Activated T-cell treated with anti-CD3 and anti-CD28 coated beads, Interleukin-2, amount 50 U/mL, for 72 hours (primary cell): ENCODE measurements at places on chromosomes 1 and 21.

DNA sequence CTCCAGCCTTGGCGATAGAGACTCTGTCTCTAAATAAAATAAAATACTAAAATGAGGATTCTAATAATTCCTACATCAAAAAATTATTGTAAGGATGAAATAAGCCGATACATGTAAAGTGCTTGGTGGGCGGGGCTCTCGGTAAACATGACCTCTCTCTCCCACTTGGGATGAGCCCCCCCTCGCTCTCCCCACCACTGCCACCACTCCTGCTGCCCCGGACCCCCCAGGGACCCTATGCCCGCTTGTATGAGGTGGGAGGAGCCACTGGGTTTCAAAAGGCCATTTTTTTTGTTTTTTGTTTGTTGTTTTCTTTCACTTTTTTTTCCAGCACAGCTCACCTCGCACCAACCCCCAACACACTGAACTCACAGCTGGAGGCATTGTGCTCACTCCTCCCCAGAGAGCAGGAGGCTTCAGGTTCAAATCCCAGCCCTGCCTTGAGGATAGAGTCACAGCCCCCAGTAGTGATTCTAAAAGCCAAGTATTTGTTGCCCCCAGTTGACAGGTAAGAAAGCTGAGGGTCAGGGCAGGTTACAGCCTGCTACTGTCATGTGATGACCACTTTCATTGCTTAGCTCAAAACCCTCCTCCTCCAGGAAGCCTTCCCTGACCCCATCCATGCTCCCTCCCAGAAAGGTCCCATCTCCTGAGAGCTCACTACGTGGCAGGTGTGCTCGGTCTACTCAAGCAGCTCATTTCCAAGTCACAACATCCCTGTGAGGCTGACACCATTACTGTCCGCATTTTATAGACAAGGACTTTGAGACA, 4.2 kb downstream of the SDC3 start:
- DNase-seq = no peak

GRCh38 chr1:27527223-27527889, 37.4 kb upstream of the WASF2 start:
- DNase-seq = no peak

GRCh38 chr1:3276341-3276800, 178.1 kb upstream of the ARHGEF16 start:
- no peak for DNase-seq

- no peak for DNase-seq
Measured at GRCh38 chr1:227661495-227661894, 73.6 kb downstream of the JMJD4 start.

GRCh38 chr21:34999397-34999941, 49.6 kb downstream of the RUNX1 start:
- no peak for DNase-seq

DNA sequence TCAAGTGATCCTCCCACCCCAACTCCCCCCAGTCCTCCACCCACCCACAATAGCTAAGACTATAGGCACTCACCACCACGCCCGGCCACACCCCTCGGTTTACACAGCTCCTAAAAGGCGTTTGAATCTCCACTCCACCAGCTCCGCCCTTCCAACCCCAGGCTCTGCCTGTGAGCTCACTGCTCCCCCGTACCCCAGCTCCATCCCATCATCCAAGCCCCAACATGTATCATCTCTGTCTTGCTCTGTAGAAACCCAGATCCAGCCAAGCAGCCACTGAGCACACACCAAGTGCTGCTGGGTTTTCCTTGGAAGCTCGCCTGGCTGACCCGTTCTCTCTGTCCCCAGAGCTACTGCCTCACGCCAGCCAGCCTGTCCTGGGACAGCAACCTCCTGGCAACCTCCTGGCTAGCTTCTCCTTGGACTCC, 12.0 kb upstream of the S100A2 start:
- DNase-seq = no peak

- DNase-seq = peak; percentile 49
Measured at GRCh38 chr1:222653178-222653827, 35.4 kb downstream of the MIA3 start.

- DNase-seq = peak; percentile 38
Measured at GRCh38 chr1:23562137-23562876, 3.0 kb upstream of the ID3 start.

DNA sequence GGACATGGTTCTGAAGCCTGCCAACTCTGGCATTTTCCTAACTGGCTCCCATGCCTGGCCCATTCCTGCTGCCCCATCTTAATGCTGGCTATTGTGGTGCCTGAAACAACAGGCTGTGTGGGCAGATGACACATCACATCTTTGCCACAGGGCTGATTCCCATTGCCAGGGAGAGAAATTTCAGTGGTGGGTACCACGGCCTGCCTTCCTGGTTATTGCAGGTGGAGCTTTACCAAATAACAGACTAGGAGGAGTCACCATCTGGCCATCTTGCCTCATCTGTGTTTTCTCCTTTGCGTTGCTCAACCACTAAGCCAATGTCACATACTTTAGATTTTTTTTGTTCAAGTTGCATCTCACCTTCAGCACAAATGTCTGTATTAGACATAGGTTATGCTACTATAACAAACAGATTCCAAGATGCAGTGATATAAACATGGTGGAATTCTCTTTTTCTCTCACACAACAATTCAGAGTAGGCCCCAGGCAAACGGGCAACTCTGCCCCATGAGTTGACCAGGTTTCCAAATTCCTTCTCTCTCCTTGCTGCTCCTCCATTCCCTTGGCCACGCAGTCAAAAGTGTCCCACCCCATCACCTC, 14.1 kb downstream of the CDA start:
- DNase-seq = no peak

DNA sequence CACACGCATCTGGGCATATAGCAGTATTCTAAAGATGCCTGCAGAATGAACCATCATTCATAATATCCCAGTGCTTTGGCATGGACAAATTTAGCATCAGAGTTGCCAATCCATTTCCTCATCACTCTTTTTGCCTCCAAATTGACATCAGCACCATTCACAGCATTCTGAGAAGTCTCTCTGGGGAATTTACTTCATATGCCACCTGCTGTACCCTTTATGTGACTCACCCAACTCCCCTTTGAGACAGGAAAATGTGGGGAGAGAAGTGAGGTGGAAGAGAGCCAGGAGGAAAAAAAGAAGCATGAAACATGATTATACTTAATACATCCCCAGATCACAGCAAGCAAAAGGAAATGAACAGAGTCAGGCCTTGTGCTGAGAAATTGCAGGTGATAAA, 37.4 kb downstream of the RAB3B start:
- DNase-seq = no peak

DNA sequence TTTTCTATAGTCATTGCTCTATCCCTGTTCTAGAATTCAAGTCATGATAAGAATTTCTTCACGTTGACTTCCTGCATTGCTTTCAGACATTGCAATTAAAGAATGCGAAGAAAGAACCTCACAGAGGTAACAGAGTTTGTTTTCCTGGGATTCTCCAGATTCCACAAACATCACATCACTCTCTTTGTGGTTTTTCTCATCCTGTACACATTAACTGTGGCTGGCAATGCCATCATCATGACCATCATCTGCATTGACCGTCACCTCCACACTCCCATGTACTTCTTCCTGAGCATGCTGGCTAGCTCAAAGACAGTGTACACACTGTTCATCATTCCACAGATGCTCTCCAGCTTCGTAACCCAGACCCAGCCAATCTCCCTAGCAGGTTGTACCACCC, 10.6 kb downstream of the APCS start:
- DNase-seq = no peak
